NCI-H226 (cell line): ENCODE measurements at places on chromosomes 3 and 15.

DNA sequence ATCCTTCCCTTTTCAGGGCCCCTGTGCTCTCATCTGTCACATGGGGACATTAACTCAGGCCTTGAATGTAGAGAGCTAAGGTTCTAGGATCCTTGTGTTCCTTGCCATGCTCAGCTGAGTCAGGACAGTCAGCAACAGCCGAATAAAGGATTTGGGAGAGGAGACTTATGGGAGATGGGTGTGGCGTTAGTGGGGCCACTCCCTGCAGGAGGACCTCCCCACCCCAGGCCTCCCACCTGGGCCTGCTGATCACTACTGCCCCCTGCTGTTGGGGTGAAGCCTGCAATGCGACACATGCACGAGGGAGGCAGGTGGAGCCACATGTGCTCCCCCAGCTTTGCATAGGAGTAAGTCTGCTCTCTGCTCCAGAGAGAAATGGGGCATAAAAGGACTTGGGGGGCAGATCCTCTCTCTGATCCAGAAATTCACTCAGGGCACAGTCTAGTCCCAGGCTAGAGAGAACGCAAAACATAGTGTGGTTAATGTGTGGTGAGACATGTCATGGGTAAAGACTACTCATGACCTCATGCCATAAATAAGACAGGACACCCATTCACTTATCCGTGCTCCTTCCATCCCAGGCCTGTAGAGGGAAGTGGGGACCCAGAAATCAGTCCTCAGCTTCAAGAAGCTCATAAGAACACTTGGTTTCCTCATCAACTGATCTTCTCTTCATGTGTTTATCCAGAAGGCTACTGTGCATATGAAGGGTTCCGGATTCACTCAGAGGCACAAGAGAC is 19.4 kb downstream of the RBP1 start:
- DNase-seq: peak; percentile 4

DNA sequence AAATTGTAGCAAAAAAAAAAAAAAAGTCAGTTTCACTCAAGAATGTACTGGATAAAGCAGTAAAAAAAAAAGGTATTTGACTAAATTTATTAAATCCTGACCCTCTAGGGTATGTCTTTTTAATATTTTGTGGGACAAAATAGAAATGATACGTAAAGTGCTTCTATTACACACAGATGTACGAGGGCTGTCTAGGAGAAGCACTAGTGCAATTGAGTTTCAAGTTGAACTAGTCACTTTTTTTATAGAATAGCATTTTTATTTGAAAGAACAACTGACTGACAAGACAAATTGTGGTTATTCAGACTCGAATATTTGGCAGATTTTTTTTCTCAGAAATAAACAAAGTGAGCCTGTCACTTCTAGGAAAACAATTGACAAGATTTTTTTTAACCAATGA is 49.0 kb downstream of the CCDC54 start:
- DNase-seq: no peak

DNA sequence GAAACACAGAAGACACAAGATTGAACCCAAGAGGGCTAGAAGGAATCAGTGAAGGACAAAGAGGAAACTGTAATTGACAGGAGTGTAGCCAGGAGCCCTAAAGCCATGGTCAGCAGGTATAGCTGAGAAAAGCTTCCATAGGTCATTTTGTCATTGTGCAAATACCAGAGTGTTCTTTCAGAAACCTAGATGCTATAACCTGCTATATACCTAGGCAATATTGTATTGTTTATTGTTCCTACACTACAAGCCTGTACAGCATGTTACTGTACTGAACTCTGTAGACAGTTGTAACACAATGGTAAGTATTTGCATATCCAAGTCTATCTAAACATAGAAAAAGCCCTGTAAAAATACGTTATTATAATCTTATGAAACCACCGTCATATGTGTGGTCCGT is 119.3 kb upstream of the LRRFIP2 start:
- DNase-seq: no peak

DNA sequence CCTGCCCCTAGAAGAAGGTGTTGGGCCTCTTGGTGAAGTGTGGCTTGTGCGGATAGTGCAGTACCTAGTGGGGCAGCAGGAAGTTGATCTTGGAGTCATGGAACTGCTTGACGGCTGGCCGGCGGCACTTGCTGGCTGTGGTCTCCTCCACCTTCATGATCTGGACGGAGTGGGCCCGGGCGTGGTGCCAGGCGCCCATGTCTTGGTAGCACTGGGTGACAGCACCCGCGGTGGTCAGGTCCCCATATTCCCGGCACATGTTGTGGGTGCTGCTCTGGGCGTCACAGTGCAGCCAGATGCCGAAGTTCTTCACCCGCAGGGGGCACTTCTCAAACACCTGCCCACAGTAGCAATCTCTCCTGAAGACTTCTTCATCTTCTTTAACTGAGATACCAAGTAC is 30.7 kb downstream of the EXOG start:
- DNase-seq: no peak

DNA sequence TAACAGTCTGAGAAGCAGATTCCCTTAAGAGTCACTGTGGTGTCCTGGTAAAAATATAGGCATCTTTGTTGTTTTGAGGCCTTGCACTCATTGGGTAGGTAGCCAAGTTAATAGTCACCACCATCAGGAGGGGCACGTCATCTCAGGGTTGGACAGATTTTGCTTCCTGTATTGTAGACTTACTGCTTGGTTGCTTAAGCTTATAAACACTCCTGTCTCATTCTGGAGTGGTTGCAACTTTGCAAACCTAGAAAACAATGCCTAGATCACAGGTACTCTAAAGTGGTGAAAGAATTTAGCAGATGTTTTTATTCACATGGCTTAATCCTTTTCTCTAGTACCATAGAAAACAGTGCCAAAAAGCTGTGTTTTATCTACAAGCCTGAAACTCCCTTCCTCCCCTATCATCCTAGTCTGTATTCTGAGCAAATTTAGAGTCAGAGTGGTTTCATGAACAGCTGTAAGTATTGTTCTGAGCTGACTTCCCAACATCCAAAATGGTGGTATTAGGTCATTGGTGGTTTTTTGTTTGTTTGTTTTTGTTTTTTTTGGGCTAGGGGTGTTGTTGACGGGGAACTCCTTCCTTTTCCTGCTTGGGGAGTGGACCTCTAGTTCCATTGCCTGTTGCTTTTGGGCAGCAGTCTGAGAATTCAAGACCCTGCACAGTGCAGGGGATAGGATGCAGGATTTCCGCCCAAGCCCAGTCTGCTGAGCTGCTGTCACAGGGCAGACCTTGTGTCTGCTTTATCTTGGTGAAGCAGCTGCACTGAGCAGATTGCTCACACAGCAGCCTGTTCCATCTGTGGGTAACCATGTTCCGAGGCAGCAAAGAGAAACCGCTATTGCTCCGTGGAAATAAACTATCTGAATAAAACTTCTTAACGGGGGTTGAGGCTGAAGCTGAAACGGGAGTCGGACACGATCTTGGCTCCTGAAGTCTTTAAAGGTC is 202.0 kb downstream of the AKAP13 start:
- DNase-seq: no peak

- DNase-seq: no peak
Observed at GRCh38 chr15:40437752-40438687, 2.7 kb upstream of the BAHD1 start.

GRCh38 chr3:38205472-38205805 is 40.1 kb downstream of the OXSR1 start:
- DNase-seq: no peak

DNA sequence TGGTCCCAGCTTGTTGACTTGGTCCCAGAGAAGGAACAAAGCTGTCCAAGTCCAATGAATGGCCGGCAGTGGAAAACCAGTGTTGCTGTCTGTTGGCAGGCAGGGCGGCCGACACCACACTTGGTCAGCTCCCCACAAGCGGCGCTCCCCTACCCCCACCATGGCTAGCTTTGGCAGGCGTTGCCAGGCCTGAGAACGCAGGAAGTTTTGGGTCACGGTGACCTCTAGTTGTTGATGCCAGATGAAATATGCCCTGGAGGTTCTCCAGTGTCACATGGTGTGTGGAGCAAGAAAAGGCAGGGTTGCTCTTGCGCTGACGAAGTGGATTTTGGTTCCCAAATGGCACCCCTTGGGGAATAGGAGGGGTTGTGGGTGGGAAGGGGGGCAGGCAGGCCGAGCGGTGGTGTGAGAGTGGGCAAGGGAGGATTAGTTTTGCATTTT is 72.7 kb upstream of the TPRG1 start:
- DNase-seq: no peak

GRCh38 chr3:73280746-73281145 is 219.3 kb downstream of the EBLN2 start:
- no peak for DNase-seq

- DNase-seq: no peak
Observed at GRCh38 chr15:27582726-27583410, 516.2 kb downstream of the OCA2 start.

DNA sequence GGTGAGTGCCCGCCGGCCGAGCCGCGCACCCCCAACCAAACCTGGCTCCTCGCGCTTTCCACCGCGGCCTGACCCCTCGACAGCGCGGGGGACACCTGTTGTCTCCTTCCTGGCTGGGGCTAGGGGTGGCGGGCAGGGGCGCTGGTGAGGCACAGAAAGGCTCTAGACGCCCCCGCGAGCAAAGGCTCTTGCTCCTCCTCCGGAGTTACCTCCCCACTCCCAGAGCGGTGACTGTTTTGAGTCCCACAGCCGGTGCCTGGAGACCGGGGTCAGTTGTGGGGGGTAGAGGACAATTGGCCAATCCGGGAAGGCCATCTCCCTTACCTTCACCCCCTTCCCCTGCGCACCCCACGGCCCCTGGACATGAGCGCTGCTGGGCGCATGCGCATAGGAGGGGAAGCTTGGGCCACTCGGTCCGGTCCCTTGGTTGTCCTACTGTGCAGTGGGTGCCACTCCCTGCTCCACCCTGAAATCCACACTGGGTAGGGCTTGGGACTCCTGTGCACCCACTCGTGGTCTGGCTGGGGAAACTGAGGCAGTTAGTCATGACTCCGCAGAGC is 554 bp downstream of the CHST13 start:
- DNase-seq: peak; percentile 18

- no peak for DNase-seq
Observed at GRCh38 chr15:44144184-44144583, 50.9 kb downstream of the FRMD5 start.
